Stimulated activated CD4-positive, alpha-beta T cell treated with anti-CD3 and anti-CD28 coated beads, Interleukin-12 subunit alpha, Interleukin-12 subunit beta, amount 100 ng/mL, for 4 hours (primary cell): ENCODE measurements at places on chromosomes 1 and 21.

DNA sequence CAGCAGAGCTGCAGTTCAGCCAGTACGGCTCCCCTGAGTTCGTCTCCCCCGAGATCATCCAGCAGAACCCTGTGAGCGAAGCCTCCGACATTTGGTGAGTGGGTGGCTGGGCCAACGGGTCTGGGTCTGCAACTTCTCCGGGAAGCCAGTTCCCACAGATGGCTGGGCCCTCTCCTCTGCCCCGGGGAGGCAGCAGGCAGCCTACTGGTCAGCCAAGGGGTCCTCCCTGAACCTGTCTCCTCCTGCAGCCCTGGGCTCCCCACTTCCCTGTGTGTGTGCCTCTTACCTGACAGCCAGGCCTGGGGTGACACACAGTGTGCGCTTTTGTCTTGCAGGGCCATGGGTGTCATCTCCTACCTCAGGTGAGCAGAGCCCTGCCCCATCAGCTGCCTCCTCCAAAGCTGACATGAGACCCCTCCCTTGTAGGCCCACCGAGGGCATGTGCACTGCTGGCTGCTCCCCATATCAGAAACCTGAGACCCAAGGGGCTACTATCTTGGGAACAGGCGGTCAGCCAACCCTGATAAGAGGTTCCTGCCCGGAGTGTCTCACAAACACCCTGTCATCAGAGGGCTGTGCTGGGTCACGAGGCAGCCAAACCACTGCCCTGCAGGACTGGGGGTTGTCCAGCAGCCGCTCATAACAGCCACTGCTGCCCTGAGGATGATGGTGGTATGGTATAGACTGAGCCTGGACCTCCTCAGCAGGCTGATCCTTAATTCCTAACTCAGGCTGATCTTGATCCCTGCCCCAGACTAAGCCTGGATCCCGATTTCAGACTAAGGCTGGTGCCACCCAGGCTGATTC, 37.6 kb downstream of the TRIM11 start:
- DNase-seq = no peak

DNA sequence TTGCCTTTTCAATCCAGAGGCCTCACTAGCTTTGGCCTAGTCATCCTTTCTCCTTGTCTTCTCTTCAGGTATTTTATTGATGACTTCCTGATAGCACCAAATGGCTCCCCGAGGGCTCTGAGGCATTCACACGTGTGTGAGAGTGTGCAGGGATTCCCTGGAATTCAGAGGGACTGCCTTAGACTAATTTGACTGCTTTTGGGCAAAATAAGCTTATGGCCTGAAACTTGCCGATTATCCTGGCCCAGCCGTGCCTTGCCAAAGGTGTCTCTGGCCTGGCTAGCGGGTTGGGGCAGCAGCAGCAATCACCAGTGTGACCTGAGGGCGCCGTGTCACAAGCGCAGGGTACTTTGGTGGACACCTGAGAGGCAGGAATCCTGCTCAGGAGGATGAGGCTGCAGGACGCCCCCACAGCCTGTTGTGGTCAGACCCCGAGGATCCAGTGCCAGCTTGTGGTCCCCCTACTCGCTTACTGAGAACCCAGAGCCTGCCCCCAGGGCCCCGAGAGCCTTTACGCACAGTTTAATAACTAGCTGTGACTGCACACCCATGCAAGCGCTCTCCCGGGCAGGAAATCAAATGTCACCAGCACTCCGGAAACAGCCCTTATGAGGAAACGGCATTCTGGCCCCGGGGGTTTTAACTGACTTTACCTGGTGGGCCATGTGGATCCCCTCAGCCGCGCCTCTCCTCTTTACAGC, 62.8 kb upstream of the PDE9A start:
- no peak for DNase-seq

DNA sequence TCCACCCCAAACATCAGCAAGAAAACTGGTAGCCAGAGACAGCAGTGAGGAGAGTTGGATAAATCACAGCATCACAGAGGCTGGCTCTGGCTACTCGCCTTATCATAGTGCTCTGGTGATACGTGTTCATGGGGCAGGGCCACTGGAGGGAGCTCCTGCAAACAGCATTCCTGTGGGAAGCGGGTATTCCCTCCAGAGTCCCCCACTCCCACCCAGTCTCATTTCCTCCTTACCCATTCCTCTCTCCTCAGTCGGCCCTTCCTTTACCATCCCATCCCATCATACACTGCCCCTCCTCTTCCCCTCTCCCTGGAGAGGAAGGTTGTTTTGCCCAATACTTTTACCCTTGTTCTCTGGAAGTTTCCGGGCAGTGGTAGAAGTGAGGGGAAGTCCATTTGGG, 7.1 kb downstream of the NHLH2 start:
- DNase-seq = no peak

- no peak for DNase-seq
Observed at GRCh38 chr1:73065339-73066041, 783.2 kb upstream of the NEGR1 start.

DNA sequence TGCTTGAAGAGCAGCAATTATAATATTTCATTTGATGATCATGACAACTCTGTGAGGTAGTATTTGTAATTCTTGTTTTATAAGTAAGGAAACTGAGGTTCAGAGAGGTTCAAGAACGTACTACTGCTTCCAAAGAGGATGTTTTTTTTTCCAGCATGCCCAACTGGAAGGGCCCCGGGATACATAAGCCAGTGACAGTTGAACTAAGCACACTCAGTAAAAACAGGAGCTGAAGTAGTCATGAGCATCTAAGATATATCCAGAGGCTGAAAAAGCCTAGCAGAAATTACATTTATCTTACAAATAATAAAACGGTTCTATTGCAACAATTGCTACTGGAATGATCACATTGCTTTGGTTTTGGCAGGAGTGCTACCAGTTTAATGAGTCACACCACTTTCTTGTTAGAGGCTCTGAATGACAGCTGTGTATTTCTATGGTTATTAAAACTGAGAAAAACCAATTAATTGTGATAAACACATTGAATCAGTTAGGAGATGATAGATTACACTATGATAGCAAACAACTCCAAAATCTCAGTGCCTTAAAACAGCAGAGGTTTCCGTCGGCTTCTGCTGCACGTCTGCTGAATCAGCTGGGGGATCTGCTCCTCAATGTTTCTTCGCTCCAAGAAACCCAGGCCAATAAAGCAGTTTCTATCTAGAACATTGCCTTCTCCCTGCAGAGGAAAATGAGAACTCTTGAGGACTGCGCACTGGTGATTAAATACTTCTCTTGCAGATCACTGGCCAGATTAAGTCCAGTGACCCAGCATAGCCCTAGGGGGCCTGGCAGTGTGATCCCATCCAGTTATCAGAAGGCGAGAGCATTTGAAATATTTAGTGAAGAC, 522.7 kb downstream of the PLPP3 start:
- no peak for DNase-seq

- DNase-seq = no peak
Observed at GRCh38 chr1:210715072-210715471, 386.4 kb downstream of the HHAT start.

DNA sequence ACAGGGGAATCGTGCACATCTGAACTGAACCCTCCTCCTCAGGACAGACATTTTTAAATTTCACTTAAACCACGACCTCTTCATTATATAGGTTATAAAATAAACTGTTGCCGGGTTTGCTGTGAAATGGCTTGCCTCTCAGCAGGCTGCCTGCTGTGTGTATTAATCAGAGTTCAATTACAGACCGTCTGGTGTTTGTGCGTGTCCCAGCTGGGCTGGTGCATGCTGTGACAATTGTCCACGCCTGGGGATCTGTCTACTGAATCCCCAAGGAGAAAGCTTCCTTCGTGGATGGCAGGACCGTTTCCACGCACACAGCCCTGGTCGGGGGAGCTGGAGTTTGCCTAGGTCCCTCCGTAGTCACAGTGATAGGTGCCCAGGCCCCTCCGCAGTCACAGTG, 13.4 kb upstream of the AGPAT3 start:
- no peak for DNase-seq

- no peak for DNase-seq
Observed at GRCh38 chr1:32806290-32806689, 10.9 kb downstream of the YARS1 start.

GRCh38 chr1:90402893-90403849, 313.9 kb downstream of the BARHL2 start:
- DNase-seq = no peak

DNA sequence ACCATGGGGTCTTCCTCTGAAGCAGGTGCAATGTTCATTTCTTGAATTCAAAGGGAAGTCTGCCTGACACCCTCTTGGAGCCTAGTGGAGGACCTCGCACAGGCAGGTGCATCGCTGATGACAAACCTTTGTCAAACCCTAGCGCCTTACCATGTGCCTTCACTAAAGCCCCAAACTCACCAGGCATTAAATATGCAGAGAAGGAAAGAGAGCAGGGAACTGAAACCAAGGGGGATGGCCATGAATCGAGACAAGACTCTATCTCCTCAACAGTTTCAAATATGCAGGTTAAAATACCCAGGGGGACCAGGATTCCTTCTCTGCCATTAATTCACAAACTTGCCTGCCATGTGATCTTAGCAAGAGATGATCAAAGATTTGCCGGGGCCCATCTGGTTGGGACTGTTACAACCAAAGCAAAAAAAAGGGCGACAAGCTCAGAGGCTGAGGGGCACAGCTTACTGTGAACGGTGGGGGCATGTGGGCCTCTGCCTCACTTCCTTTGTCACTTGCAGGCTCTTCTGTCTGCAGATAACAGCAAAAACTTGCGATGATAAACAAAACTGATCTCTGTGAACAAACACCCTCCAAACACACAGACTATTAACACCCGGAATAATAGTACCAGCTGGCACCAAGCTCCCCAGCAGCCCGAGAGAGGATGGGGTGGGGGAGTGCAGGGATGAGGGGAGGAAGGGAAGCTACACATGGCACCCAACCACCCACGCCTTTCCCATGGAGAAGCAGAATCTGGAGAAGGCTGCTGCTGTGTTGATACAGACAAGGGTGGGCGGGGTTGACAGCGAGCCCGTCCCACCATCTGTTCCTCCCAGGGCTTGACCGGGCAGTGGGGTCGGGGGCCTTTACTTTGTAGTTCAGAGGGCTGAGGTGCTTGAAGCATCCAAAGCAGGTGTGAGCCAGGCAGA, 33.9 kb downstream of the TMEM63A start:
- DNase-seq = no peak

DNA sequence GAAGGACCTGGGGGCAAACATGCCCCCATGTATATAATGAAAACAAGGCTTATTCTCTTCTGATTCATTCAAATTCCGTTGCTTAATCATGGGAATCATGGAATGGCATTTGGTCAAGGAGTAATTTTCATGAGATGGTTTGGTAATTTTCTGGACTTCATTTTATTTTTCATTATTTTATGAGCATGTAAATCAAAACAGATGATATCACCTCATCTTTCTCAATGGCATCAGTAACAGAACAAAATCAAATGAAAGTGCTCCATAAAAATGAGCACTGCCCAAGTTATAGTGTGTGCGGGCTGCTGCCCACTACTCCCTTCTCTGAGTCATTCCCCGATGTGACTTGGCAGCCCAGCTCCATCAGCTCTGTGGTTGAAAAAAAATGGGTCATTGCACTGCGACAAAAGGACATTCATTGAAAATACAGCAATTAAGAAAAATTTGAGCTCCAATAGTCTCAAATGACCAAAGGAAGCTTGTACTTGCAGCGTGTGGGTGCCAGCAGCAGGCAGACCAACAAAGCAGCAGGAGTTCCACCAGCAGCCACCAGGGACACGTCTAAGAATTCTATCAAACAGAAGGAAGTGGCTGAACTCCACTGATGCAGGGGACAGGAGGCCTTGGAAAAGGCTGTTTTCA, 84.3 kb upstream of the VAV3 start:
- no peak for DNase-seq

GRCh38 chr1:222306011-222306410, 241.9 kb downstream of the HHIPL2 start:
- no peak for DNase-seq

- DNase-seq = no peak
Observed at GRCh38 chr1:54846716-54847284, 40.2 kb downstream of the DHCR24 start.

DNA sequence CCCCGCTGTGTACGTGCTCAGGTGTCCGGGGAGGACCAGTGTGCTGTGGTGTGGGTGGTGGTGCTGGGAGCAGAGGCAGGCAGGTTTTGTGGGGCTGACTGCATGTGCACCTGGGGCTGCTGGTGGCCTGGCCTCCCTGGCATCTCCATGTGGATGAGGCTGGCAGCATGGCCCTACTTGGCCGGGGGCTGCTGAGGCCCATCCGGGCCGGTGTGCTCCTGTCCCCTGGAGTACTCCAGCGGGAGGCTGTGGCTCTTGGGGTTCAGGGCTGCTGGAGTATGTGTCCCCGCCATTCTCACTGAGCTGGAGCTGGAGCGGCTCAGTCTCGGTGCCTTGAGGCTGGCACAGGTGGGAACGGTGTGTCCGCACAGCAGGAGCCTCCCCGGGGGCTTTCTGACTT, 20.8 kb upstream of the PEX10 start:
- no peak for DNase-seq
